ENCODE measurements at places on chromosomes 2 and 18.
A peak's percentile ranks its signal among the peaks of the same experiment; 100 is the strongest.

DNA sequence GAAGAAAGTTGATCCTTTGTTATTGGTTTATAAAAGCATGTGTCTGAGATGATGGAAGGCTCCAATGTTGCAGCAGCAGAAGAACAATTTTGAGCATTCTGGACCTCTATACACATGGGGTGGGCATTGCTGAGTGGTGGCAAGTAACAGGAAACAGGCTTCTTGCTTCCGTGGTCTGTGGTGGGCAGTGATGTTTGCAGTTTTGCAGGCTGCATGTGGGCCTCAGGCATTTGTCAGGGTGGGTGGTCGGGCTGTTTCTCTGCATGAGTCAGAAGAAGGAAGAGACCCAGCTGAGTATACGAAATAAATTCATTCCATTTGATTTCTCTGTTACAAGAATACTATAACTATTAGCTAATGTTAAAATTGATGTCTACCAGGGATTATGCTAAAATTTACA, 239.5 kb upstream of the COL3A1 start:
- DNase-seq, result no peak

GRCh38 chr2:107525406-107525805, 301.3 kb upstream of the RGPD4 start:
- DNase-seq, result no peak

GRCh38 chr18:36706134-36706881, 122.5 kb downstream of the TPGS2 start:
- no peak for DNase-seq

- DNase-seq, result no peak
These were observed 89.9 kb downstream of the ACSL3 start for GRCh38 chr2:222950638-222951285.

GRCh38 chr2:71560638-71561011, 107.3 kb downstream of the DYSF start:
- no peak for DNase-seq

GRCh38 chr18:32091325-32091723, 350 bp upstream of the RNF138 start:
- no peak for DNase-seq

- no peak for DNase-seq
These were observed at the start of gene DES for GRCh38 chr2:219418155-219419011. DES (plus strand) TSS chr2:219418377; CDS start chr2:219418463, 86 bp downstream.

DNA sequence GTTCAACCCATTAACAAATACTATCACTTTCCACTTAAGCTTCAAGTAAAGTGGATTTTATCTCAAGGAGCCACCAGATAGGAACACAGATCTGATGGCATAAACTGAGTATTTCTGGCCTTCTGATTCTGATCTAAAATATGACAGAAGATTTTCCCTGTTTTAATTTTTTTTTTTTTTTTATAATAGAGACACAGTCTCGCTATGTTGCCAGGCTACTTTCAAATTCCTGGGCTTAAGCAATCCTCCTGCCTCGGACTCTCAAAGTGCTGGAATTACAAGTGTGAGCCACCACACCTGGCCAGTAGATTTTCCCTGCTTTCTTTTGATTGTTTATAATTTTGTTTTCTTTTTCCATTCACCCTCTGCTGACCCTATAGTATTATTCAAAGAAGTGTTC, 36.6 kb upstream of the SLC30A6 start:
- DNase-seq, result no peak

DNA sequence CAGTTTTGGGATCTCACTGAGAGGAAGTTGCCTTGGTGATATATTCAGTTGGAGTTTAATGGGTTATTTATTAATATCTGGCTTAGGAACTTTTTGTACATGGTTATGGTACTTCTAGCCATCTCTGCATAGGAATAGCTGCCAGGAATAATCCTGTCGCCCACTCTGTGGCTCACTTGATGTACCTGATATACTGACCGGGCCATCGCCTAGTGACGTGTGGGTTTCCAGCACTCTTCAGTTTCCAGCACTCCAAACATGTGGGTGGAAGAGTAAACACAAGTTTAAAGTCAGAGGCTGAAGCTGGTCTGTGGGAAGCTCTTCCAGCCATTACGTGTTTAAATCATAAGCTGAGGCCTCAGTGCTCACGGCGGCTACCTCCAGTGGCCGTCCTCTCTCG, 44.3 kb upstream of the AGAP1 start:
- no peak for DNase-seq

DNA sequence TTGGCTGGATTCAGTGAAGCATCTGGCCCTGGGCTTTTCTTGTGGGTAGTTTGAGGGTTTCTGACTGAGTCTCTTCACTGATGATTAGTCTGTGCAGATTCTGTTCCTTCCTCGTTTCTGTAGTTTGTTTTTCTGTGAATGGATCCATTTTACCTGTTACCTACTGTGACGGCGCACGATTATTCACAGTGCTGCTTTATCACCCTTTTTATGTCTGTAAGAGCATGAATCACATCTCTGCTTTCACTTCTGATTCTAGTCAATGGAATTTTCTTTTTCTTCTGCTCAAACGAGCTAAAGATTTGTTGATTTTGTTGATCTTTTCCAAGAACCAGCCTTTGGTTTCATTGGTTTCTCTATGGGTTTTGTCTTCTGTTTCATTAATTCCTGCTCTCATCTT, 60.8 kb downstream of the SLC66A2 start:
- DNase-seq, result no peak

GRCh38 chr2:124666976-124667375, 641.9 kb downstream of the CNTNAP5 start:
- no peak for DNase-seq

- no peak for DNase-seq
These were observed 42.7 kb upstream of the ODC1 start for GRCh38 chr2:10490806-10491291.

DNA sequence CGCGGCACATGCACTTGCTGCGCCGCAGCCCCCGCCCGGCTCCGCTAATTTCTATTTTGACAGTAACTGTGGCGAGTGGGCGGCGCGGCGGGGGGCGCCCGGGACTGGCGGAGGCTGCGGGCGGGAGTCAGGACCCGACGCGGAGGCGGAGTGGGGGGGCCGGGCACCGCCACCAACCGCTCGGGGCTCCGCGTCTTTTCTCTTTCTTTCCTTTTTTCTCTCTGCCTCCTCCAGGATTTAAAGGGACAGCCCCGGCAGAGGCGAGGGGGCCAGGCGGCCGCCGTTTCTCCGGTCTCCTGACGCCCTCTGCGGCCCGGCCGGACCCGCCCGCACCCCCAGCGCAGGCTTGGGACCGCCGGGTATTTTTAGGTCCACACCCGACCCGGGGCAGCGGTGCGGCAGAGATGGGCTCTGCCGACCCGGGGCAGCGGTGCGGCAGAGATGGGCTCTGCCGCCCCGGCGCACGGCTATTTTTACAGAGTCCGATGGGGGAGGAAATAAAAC, 460 bp upstream of the ZBTB7C start:
- peak; percentile 34 for DNase-seq

DNA sequence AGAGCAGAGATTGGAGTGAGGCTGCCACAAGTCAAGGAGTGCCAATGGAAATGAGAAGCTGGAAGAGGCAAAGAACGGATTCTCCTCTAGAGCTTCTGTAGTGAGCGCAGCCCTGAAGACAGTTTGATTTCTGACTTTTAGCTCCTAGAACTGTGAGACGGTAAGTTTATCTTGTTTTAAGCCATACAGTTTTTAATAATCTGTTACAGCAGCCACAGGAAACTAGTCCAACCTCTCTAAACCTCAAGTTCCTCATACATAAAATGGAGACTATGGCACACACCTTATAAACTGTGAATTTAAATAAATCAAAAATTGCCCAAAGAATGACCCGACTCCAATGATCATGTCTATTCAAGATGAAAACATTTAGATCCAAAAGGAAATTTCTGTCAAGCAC, 596.5 kb downstream of the BCL11A start:
- DNase-seq, result no peak

DNA sequence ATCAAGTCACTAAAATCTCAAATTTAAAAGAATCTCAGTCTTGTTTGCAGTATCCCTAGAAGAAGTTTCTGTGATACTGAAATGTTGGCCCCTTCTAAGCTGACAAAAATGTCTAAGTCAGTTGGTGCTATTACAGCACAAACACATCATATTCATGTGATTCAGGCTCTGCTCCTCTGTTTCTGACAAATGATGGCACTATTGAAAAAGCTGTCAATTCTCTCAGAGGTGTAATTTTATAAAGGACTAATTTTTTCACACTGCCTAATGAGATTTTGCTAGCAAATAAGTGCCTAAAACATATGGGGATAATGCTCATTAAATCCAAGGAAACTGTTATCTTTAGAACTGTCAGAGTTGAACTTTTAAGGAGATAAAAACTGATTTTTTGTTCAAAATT, 445.9 kb downstream of the DSC3 start:
- DNase-seq, result no peak

DNA sequence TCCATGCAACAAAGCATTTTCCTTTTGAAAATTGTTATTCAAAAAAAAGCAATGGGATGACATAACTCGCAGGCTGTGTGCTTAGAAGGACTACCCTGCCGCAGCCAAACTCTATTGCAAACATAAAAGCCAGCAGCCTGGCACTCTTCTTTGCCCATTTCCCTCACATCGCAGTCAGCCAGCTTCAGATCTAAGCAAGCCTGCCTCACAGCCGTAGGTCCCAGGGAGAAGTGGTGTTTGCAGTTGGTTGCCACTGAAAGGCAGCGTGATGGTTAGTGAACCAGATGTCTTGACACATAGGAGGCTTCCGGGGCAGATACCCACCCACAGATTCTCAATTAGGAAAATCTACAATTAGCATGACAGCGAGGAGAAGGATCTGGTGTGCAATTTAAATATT, 655.2 kb downstream of the RNF144A start:
- no peak for DNase-seq

- no peak for DNase-seq
These were observed 48.1 kb upstream of the MSH2 start for GRCh38 chr2:47354848-47355204.

DNA sequence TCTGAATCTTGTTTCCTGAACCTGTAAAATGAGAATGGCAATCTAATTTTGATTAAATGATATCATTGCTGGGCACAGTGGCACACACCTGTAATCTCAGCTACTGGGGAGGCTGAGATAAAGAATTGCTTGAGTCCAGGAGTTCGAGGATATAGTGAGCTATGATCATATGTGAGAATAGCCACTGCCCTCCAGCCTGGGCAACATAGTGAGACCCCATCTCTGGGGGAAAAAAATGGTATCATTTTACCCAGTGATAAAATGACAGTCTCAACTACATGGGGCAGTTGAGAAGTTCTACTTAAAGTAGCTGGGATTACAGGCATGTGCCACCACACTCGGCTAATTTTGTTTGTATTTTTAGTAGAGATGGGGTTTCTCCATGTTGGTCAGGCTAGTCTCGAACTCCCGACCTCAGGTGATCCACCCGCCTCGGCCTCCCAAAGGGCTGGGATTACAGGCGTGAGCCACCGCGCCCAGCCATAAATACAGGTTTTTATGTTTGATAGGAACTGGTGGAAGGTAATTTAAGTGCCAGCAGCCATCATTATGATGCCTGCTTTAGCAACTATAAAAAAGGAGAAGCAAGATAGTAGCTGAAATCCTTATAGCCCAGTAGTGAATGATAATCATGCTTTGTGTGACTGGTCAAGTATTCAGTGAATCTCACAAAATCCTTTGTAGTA, 17.0 kb downstream of the BZW1 start:
- no peak for DNase-seq

DNA sequence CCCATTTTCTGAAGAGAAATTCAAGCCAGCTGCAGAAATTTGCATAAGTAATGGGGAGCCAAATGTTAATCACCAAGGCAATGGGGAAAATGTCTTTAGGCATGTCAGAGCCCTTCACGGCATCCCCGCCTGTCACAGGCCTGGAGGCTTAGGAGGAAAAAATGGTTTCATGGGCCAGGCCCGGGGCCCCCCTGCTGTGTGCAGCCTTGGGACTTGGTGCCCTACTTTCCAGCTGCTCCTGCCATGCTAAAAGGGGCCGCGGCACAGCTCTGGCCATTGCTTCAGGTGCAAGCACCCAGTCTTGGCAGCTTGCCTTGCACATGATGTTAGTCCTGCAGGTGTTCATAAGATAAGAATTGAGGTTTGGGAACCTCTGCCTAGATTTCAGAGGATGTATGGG, 1235.7 kb downstream of the DPP10 start:
- no peak for DNase-seq

DNA sequence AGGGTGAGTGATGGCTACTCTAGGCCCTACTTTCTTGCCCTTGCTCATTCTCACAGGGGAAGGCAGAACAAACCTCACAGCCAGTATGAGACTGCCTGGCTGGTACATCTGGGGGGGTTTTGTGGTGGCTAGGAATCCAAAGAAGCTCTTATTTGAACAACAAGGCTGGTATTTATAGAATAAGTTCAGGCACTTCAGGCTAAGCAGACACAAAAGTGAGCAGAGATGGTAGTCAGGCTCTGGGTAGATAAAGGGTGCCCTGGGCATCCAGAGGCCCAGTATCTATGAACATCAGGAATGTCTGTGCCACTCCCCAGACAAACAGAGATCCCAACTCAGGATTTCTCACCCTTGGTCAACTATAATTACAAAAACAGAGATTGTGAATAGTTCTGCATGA, 57.2 kb upstream of the RTN4 start:
- no peak for DNase-seq

DNA sequence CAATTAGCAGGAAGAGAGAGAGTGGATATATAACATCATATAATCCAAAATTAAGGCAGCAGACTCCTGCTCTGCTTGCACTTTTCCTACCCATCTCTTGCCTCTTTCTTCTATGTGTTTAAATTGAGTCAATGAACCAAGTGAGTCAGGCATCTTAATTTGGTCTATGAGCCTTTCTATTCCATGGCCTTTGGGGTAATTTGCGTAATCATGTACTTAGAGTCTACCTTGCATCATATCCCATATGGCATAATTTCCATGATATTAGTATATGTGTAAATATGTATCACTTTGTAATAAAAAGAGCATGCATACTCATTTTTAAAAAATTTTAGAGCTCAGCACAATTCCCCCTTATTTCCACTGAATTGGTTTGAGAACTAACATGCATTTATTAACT, 555.2 kb downstream of the STK39 start:
- DNase-seq, result no peak

GRCh38 chr2:28333606-28334526, 58.8 kb upstream of the FOSL2 start:
- no peak for DNase-seq

DNA sequence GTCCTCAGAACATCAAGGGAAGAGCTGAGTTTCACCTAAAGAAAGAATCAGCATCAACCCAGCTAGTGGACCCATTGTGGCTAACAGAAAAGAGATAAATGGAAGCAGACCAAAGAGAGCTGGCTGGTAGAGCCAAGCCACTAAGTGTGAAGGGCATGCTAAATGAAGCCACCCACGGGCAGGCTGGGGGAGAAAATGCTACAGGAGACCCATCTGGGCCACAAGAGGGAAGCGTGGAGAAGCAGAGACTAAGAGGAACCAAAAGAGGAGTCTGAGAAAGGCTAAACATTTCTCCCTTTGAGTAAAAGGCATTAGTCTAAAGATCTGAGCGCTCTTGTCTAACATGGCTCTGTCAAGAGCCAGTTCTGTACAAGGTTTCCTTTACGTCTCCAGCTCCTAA, 15.8 kb downstream of the CWC22 start:
- no peak for DNase-seq

Measured in nucleus accumbens (tissue), 56 donors.